ENCODE measurements at places on chromosomes 6 and 20.

DNA sequence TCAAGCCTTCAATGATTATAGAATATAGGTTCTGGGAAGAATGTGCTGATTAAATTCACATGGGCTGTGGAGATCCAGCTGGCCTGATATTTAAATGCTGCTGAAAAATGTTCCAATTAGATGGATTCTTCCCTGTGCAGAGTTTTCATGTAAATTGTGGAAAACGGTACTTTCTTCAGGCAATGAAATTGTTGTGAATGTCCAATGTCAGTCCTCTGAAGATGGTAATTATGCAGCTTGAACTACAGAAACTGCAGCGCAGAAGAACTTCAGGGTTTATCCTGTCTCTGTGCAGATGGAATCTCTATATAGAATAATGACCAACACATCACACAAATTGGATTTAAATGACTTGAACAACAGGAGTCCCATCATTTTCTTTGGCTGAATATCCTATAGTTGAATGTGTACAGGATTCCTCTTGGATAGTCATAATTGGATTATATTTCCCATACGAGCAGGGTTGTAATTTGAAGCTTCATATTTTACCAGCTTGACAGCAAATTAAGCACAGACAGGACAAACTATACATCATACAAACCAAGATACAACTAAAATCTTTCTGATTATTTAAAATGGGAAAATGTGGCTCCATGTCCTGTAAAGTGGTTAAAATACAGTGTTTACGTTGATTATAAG, 82.3 kb downstream of the CAP2 start:
- no peak for DNase-seq

GRCh38 chr6:11058406-11058805, 14.3 kb upstream of the ELOVL2 start:
- DNase-seq, result no peak

DNA sequence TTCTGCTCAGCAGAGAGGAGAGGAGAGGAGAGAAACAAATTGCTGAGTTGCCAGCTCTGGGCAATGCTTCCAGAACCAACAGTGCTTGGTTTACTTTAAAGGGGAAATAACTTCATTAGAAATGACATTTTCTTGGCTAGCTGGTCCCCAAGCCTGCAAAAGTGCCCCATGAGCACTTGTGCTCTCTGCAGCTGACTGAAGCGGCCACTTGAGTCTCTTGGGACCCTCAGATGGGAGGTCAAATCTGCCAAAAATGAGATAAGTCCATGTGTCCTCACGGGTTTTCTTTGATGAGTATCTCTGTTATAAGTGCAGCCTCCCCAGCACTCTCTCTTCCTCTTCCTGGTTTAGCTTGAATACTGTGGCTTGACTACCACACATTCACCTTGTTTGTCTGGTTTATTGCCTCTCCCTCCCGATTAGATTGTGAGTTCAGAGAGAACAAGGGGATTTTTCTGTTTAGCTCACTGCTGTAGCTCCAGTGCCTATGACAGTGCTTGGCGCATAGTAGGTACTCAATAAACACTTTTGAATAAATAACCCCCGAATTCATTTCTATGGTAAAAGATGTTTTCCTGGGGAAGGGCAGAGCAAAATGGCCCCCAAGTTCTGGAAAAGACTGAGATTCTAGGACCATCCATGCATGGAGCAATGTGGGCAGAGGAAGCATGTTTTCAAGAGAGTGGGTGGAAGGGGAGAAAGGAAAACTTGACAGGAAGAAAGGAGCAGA, 7.0 kb upstream of the RIN2 start:
- peak; percentile 36 for DNase-seq

GRCh38 chr6:52328303-52328662, 33.7 kb upstream of the PAQR8 start:
- no peak for DNase-seq

- no peak for DNase-seq
Observed at GRCh38 chr20:62899633-62900051, 26.7 kb downstream of the DIDO1 start.

GRCh38 chr6:79040083-79040482, 38.0 kb downstream of the PHIP start:
- peak; percentile 17 for DNase-seq

DNA sequence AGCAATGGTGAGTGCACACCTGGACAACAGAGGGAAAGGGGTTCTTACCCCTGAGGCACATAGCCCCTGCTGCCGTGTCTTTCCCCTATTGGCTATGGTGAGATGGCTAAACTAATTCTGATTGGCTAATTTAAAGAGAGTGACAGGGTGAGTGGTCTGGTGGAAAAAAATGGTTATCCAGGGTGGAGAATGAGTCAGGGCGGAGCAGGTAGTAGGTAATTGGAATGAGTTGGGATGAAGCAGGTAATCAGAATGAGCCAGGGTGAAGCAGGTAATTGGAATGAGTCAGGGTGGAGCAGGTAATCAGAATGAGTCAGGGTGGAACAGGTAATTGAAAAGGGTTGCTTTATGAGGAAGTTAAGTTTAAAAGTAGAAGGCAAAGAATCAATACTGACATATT, 200.3 kb downstream of the EYA4 start:
- no peak for DNase-seq

DNA sequence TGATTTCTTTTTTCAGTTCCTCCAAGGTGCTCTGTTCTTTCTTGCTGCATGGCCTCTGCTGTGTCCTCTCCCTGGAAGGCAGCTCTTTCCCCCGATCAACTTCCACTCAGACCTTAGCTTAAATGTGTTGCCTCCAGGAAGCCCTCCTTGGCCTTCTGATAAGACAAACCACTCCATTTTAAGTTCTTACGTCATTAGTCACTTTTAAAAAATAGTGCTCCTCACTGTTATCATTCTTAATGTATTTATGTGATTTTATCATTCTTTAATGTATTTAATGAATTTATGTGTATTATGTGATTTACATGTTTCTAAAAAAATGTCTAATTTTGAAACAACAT, 12.2 kb upstream of the MANBAL start:
- DNase-seq, result no peak

GRCh38 chr6:112154711-112155110, 67.3 kb downstream of the FAM229B start:
- DNase-seq, result no peak

GRCh38 chr6:21393441-21394165, 199.9 kb upstream of the SOX4 start:
- no peak for DNase-seq

DNA sequence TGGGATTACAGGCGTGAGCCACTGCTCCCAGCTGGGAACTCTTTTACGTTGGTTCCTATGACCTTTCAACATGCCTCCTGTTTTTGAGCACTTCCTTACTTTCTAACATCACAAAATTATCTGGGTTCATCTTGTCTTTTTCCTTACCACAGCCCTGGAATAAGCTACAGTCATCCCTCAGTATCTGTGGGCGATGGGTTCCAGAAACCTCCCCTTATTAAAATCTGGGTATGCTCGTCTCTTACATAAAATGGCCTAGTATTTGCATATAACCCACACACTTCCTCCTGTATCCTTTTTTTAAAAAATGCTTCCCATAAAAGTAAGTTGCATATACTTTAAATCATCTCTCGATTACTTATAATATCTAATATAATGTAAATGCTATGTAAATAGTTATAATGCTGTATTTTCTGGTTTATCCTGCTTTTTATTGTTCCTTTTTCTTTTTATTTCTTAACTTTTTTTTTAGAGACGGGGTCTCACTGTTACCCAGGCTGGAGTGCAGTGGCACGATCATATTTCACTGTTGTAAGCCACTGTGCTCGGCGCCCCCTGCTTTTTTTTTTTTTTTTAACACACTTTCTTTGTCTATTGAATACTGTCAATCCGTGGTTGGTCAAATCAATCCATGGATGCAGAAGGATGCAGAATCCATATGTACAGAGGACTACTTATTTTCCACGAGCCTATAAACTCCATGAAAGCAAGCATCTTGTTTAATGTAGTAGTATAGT, 9.2 kb downstream of the RPF2 start:
- no peak for DNase-seq

DNA sequence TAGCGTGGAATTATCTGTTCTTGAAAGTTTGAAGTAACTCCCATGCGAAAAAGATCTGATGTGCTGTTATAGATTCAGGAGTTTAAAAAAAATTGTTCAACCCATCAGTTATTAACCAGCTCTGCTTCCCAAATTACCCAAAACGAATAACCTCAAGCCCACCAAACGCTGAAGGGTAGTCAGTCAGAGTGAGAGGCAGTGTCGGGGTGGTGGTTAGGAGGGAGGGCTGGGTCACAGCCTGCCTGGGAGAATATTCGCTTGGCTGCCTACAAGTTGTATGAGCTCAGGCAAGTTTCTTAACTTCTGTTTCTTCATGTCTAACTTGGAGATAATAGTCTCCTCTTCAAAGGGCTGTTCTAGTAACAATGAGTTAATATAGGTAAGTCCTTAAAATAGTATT, 114.6 kb downstream of the JPH2 start:
- DNase-seq, result no peak

- no peak for DNase-seq
Observed at GRCh38 chr20:31523361-31524283, 9.4 kb downstream of the HM13 start.

GRCh38 chr6:42128460-42129359, 13.7 kb downstream of the C6orf132 start:
- DNase-seq, result no peak

DNA sequence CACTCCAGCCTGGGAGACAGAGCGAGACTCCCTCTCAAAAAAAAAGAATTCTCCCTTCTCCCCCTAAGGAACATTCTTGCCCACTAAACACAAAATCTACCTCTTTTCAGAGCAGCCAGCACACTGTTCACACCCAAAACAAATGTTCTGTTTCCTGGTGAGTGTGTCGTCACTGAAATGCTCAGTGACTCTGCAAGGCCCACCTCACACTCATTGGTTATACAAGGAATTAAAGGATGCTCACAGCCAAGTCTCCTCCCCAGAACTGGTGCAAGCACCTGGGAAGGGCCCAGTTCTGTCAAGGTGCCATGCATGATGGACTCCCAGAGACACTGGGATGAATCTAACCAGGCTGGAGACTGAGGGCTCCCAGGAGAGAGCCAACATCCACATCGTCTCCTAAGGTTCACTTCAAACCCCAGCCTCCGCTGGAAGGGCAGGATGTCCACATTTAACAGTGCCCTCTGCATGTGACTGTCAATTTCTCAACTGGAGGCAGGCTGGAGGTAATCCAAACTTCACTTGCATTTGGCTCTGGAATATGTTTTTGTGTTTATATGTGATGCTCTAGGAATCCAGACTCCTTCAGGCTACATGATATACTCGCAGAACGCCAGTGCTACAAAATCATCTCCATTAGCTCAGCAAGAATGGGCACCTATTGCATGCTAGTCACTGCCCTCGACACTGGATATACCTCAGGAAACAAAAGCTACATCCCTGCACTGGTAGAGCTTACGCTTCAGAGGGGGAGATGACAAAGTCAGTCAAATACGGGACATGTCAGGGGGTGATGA, 7.1 kb downstream of the RRBP1 start:
- DNase-seq, result no peak

DNA sequence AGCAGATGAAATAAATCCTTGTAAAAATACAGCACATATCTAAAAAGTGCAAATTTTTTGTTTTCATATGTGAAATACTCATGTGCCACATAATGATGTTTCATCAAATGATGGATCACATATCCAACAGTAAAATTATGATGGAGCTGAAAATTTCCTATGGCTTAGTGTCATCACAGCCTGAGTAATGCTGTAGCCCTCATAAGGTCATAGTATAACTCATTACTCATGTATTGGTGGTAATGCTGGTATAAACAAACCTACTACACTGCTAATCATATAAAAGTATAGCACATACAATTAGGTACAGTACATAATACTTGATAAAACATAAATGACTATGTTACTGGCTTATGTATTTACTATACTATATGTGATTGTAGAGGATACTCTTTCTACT, 12.9 kb downstream of the TSPYL1 start:
- DNase-seq, result no peak

DNA sequence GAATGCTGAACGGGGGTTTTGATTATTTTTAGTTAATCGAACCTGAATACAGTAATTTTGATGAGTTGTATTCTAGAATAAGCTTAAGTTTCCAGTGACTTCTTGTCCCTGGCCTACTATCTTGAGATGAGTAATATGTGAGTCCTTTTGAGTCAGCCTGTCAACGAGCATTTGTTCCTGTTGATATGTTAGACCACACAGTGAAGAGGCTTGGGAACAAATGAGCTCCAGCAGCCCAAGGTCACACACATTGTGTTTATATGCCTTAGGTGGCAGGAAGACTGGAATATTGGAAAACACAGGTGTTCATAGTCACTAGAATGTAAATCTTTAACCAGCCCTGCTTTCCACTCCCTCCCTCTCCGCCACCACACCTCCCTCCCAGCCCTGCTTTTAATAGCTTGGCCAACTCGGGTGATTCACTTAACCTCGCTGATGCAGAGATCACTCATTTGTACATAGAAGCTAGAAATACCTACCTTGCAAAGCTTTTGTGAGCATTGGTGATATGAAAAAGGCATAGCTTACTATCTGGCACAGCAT, 9.1 kb downstream of the SMPDL3A start:
- DNase-seq, result peak; percentile 16

- DNase-seq, result no peak
Observed at GRCh38 chr6:134420614-134421181, 102.8 kb upstream of the SGK1 start.

DNA sequence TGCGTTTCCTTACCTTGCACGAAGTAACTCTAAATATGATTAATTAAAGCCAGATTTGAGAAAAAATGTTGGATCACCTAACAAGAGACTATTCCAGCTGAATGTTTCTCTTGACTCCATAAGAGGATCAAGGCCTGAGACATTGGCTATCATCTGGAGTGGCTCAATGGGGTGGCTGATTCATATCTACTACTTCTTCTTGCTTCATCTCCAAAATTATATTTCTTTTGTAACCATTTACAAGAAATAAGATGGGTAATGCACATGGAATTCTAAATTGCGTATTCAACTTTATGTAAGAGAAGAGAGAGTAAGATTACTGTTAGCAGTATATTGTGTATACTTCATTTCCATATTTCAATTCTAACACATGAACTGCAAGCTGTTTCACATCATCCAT, 819.0 kb upstream of the EYS start:
- DNase-seq, result no peak

DNA sequence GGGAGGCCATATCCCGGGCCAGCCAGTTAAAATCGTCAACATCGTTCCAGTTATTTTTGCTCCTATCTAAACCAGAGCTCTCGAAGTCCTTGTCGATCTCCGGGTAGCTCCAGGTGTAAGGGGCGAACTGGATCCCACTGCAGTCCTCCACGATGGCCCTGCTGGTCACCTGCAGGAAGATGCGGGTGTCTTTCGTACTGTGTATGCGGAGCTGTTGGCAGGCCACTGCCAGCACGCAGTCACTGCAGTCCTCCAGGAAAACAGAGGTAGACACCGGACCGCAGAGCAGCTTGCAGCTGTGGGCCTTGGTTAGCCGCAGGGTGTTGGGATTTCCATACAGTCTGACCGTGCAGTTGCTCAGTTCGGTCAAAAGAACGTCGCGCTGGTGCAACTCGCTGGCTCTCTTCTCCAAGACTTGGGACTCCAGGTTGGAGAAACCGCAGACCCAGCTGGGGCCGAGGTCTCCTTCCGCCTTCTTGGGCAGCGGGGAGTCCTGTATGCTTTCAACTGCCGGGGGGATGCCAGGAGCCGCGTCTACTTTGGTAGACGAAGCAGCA, 742 bp downstream of the TBCC start:
- DNase-seq, result peak; percentile 16

DNA sequence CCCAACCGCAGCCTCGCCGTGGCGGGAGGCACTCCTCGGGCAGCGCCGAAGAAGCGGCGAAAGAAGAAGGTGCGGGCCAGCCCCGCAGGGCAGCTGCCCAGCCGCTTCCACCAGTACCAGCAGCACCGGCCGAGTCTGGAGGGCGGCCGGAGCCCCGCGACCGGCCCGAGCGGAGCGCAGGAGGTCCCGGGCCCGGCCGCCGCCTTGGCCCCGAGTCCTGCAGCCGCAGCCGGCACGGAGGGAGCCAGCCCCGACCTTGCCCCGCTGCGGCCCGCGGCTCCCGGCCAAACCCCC, 525 bp downstream of the PNRC1 start:
- DNase-seq, result no peak

Measured in GM20000 (cell line).